ENCODE measurements at places on chromosomes 2 and 18.
A peak's percentile ranks its signal among the peaks of the same experiment; 100 is the strongest.

DNA sequence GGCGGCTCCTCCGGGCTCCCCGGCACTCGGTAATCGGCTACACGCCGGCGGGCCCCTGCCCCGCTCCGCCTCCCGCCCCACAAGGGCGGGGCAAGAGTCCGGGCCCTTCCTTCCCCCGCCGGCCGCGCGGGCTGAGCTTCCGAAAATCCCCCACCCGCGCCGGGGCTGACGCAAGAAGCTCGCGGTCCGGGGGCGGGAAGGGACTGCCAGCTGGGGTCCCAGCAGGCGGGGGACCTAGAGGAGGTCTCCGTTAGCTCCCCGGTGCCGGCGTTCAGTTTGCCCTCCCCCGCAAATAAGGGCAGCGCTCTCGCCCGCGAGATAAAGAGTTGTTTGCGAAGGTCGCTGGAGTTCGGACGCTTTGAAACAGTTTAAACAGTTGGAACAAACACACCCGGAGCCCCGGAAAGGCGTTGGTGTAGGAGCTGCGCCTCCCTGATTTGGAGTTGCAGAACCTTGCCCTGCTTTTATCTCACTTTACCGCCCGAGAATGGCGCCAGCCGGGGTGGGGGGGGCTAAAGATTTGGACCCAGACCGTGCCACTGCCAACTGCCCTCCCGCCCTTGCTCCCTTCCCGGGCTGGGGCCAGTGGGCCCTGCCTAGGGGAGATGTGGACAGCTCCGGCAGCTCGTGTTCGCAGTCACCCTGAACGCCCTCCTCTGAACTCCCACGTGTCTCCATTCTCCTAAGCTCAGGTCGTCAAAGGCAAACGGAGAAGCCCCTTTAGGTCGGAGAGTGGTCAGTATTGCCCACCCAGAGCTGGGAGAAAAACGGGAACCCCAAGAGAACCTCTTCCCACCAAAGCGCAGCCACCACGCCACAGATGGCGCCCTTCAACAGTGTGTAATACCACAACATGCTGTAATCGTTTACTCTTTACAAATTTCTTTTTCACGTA lies at the start of gene NFE2L2:
TSS of gene NFE2L2 (minus strand) at position 35 of the 895 bp plus-strand sequence. CDS start 151 bp downstream, outside the sequence.
- DNase-seq = peak; percentile 91

DNA sequence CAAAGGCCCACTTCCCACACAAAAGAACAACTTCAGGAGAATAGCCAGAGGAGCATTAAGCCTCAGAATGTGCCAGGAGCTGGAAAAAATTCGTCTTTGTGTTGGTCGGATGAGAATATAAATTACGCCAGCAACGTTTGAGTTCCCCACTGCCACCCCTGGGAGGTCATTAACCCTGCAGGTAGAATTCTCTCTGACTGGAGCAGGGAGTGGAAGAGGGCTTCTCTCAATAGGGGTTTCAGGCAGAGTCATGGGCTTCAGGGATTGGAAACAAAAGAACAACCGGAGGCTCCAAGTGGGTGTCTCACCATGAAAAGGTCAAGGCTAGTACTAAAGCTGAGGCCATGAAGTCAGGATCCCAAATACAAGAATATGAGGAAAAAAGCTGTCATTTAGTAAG lies 69.0 kb upstream of the DDX18 start:
- DNase-seq = no peak

DNA sequence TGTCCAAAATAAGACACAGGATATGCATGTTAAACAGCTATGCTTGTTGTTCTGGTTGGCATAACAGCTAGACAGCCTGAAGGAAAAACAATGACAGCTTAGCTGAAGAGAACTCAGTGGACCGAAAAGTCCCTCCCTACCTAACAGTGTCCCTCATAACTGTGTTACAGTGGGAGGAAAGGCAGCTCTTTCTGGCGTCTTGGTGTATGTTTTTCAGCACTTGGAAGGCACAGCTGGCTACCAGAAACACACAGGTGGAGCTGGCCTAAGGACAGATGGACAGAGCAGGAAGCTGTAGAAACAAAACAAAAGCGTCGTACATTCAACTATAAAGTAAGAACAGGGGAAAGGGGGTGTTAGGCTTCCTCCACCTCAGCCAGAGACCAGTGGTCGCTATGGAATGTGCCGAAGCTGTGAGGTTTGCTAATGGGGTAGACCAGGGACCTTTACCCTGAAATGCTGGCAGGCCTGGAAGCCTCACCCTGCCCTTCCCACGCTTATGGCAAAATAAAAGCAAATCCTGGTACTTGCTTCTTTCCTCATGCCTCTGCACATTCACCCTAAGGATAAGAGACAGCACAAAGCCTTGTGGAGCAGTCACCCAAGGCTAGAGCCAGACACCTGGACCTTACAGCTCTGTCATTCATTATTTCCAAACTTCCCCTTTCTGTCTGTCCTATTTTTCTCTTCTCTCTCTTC lies 103.5 kb upstream of the TRIB2 start:
- no peak for DNase-seq

DNA sequence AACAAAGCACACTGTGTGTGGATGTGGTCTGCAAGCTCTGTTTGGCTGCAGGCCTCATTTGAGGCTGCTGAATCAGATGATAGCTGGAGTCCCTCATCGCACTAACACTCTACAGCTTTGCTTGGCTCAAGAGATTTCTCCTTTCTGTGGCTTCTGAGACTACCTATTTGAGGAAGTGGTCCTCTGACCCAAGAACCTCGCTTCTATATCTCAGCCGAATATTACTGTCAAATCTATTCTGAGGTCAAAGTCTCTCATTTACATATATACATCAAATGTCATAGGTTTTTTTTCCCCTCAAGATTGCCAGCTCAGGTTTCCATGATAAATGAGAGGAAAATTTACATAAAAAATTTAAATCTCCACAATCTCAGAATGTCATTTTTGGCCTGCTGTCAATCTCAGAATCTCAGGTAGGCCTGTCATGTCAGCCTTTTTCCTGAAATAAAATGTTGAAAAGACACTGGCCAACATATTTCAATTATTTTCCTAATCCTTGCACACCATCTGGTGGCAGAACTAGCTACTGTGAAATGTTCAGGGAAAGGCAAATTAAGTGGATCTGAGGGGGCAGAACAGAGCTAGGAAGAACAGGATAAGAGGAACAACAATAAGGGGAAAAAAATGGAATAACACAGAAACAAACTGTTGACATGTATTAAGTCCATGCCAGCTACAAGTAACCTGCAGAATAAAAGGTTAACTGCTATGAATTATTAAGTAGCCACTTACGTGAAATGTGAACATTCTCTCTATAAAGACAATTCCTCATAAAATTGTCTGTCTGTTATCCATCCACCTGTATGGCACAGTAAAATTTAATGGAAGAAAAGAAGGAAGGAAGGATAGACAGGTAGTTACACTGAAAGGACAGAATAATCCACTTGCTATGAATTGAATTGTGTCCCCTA lies 39.3 kb downstream of the AP1S3 start:
- no peak for DNase-seq

DNA sequence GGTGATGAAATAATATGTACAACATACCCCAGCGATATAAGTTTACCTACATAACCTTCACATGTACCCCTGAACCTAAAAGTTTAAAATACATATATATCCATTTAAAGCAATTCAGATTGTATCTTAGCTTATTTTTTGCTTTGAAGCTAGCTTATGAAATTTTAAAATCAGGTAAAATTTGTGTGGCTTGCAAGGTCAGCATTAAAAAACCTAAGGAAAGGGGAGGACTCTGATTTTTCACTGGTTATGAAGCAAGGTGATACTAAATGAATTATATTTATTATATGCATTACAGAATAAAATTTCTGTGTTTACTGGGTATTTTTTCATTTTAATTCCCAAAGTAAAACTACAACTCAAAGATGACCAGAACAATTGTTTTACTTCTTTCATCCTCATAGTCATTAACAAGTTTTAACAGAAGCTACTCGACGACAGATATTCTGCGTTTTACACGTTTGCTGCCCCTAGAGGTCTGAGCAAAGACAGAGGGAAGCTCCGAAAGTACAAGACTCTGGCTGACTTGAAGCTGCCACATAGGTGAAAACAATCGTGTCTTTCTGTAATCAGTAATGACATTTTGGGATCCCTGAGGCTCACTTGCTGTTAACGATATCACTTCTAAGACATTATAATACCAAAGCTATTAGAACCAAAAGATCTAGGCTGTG lies 17.1 kb downstream of the PKP4 start:
- no peak for DNase-seq

DNA sequence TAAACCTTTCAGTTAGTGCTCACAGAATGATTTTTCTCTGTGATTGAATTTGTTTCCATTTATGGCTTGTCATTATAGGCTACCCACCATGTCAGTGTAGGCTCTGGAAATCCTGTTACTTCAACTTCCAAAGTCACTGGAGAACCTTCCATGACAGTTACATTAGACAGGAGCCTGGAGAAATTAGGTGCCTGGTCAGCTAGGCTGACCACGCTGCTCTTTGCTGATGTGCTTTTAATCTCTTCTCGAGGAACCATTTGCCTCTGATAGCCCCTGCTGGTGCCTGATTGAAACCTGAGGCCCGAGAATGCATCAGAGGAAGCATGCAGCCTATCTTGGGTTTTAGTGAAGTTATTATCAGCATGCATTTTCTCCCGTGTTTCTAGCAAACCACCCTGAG lies 29.6 kb upstream of the TTN start:
- DNase-seq = no peak

- no peak for DNase-seq
Measured at GRCh38 chr2:69570474-69570873, 73.1 kb downstream of the AAK1 start.

DNA sequence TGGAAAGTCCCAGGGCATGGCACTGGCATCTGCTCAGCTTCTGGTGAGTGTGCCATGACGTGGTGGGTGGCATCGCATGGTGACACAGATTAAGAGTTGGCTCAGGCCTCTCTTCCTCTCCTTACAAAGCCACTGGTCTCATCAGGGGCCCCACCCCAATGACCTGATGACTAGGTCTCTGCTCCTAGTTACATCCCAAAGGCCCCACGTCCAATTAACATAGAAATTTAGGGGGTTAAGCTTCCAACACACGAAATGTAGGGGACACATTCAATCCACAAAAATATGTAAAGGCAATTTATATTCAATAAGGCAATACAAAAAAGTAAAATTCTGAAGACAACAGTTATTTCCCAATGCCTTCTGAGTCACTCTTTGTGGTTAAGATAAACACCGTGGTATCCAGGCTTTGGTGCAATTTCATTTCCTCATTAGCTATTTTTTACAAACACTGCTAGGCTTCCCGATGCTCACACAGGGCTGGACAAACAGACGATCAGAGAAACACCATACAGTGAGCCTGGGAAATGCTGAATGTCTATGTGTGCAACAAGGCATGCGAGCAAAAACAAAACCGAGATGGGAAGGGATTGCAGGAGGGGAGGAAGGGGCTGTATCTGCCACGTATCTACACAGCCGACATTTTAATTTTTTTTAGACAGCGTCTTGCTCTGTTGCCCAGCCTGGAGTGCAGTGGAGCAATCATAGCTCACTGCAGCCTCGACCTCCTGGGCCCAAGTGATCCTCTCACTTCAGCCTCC lies 67.2 kb downstream of the MBP start:
- no peak for DNase-seq

GRCh38 chr2:84904151-84904550 lies 1.3 kb upstream of the TMSB10 start:
- no peak for DNase-seq

DNA sequence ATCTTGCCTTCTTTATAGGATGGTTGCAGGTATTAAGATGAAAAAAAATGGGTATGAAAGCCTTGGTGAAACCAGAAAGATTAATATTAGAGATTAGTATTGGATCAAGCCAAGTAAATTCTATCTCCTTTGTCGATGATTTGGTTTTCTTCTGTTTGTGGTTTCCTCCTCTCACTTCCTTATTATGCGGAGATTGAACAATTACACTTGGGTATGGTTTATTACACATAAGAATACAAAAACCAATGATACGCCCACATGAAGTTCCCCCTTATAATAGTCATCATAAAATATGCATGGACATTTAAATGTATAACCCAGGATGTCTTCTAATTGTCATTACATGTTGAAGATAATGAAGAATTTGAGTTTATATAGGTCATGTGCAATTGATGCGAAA lies 4.9 kb downstream of the LTBP1 start:
- no peak for DNase-seq

All from activated T-helper 2 cell treated with anti-CD3 and anti-CD28 coated beads, Interferon-gamma antibody, Interleukin-2, Interleukin-4, amounts not matched to agents 10 μg/mL and 5 μg/mL and 100 μg/mL, durations not matched to agents 14 hours and 24 hours and 36 hours (primary cell).